ENCODE measurements at places on chromosomes 7 and 10.

- no peak for DNase-seq
Measured at GRCh38 chr7:124918662-124919061, 11.0 kb downstream of the POT1 start.

DNA sequence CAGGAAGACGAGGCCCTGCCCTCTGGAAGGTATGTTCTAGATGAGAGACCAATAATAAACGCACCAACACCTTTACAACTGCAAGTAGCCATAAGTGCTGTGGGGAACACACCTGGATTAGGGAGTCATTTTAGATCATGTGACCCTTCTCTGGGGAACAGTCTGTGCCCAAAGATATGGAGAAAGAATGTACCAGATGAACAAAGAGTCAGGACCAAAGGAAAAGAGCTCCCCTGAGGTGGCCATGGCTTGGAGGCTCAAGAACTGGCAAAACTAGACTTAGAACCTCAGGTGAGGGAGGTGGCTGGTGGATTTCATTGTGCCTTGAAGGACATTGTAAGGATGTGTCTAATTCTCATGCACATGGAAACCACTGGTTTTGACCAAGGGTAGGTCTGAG is 10.3 kb upstream of the EN2 start:
- DNase-seq: no peak

DNA sequence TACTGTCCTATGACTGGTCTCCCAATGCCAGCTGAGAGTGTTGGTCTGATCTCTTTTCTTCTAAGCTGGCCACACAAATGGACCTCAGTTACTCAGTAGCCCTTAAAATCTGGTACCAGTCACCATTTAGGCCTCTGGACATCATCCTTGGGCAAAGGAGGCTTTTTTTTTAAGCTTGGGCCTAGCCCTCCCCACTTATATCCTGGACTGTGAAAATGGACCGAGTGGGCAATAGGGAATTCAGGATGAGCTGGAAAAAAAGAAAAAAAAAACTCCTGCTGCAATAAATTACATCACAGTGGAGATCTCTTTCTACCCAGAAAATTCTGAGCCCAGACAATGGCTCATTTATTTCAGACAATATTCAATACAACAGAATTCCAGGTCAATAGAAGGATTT is 68.4 kb downstream of the PARP12 start:
- no peak for DNase-seq

DNA sequence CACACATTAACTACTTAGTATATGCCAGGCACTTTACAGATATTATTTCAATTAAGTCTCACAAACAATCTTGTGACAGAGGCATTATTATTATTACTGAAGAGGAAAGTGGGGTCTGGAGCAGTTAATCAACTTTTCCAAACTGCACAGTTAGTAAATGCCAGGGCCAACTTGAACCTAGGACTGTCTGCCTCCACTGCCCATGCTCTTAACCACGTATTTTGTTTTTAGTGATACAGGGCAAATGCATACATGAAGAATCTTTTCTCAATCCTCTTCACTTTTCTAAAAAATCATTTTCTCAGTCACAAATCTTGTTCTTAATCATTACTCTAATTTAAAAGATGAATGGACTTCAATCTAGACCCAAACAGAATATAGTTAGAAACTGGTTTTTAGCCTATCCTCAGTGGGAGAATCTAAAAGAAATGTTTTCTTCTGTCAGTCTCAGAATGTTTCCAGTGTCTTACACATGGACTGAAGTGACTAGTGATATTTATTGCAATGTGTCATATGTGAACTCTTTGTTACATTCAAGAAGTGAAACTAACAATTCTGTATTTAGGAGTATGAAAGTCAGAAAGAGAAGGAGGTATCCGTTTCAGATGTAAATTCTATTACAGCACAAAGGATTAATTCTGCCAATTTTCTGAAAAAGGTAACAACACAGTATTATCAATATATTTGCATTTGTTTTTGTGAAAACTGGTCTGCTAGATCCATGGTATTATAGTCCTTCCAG is 55.5 kb upstream of the CCNJ start:
- DNase-seq: no peak

DNA sequence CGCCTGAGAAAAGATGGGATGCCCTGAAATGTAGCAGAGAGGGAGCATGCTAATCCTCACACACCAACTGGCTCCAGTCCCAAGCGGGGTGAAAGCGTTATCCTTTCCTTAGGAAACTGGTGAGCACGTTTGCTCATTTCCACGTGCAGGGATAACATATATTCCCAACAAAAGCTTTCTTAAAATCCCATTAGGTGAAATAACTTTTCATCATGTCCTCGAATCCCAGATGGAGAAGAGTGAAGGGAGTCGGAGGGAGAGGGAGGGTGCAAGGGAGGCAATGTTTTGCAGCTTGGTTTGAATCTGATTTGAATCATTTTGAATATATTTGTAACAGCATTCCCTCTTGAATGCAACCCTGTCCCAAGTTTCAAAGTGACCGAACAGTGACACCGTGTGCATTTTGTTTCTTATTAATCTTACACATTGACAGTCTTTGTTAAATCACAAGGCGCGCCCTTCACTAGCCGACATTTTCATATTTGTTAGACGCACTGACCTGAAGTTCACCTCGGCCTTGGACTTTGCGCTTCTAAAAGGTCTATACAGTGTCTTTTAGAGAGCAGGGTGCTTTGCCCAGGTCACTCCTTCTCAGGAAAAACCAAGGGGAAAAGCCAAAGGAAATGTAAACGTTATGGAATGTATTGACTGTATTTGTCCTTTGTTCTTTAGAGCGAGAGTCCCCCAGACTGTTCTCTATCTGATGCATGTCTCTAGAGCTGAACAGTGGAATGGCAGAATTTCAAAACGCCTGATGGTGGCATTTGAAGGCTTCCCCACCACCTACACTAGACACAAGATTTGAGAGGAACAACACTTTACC is 3.1 kb upstream of the HOXA4 start:
- DNase-seq: no peak

DNA sequence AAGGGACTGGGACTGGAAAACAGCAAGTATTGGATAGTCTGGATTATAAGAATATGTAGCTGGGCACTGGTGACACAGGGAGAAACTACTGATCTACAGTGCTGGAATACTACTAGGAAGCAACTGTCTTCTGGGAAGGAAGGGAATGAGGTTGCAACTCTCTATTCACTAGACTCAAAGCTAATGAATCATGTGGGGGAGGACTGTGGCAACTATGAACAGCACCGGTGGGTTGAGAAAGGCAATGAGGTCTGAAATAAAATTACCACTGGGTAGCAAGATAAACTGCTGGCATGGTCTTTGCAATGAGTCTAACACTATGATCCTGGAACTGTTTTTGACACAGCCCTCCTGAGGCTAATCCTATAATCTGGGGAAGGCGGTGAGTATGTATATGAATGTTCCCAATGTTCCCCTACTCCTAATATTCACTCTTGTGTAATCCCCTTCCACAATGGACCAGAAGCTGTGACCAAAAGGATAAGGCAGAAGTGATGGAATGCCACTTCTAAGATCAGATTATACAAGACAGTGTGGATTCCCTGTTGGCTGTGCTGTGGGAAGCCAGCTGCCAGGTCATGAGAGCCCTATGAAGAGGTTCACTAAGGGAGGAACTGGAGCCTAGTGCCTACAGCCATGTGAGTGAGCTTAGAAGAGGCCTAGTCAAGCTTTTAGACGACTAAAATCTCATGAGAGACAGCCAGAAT is 101.3 kb upstream of the DNAJB12 start:
- no peak for DNase-seq

GRCh38 chr10:100518761-100519241 is 860 bp downstream of the SEC31B start:
- DNase-seq: peak; percentile 55

DNA sequence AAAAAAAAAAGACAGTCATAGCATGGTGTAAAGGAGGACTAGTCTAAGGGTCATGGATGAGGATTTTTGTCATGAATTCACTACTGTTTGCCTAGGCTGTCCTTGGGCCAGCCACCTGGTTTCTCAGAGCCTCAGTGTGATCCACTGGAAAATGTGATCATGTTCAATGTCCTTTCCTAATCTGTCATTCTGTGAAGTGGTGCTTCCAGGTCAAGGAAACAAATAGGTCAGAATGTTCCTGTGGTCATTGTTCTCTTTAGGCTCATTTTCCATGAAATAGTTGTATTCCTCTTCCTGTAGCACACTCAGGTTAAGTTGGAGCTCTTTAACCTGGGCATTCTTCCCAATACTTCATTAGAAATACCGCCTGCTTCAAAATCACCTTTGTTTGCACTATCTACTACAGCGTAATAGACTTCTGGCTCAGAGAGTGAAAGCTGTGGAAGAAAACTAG is 16.5 kb downstream of the CD36 start:
- no peak for DNase-seq

- no peak for DNase-seq
Measured at GRCh38 chr10:48941427-48942075, 1.9 kb upstream of the LRRC18 start.

GRCh38 chr10:95289003-95289920 is 1.5 kb downstream of the PDLIM1 start:
- no peak for DNase-seq

DNA sequence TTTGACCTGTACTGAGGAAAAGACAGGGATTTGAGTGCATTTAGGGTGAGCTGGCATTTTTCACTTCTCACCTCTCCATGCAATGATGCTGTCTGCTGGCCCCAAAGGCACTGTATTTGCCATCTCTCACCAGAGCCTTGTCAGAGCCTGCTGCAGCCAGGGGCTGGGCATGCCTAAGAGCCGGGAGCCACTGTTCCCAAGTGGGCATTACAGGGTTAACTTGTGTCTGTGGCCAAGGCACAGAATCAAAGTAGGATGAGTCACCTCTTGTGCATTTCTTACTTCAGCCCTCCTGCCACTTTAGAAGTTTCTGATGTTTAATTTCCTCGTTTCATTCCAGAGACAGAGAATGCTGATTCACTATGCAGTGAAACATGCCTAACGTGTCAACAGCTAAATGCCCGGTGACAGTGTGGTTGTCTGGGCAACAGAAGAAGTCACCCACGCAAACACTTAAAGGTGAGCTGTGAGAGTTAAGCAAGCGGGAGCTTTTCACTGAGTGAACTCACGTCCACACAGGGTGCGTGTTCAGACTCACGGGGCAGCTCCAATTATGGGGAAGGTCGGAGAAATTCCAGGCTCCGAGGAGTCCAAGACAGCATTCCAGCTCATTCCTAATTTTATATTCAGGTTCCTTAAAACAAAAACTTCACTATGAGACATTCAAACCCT is 57.1 kb upstream of the IGFBP3 start:
- peak; percentile 8 for DNase-seq

GRCh38 chr10:102347236-102347828 is 48.2 kb upstream of the NFKB2 start:
- DNase-seq: no peak

Measured in stimulated activated naive CD8-positive, alpha-beta T cell treated with anti-CD3 and anti-CD28 coated beads, Interleukin-15, amount 100 ng/mL, for 72 hours (primary cell).